NCI-H1092 (cell line): ENCODE measurements at places on chromosomes 7 and 10.

- peak; percentile 63 for DNase-seq
These were observed 62.3 kb upstream of the LBX1 start for GRCh38 chr10:101291331-101292193.

GRCh38 chr10:112938808-112939482, 11.1 kb upstream of the TCF7L2 start:
- DNase-seq, result no peak

DNA sequence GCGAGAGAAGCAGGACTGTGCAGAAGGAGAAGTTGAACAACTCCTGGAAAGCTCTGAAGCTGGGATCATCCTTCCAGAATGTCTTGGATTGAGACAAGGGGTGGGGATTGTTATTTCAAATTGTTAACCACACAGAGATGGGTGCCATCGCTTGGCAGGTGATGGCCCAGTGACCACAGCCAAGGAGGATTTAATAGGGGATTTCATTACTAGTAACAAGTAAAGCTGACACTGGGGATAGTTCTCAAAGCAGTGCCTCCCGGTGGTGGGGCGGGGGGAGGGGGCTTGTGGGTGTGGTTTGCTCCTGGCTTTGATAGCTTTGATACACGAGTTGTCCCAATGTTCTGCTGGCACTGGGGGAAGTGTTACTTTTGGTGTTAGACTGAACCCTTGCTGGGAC, 59.2 kb downstream of the ZNF503 start:
- DNase-seq, result no peak

DNA sequence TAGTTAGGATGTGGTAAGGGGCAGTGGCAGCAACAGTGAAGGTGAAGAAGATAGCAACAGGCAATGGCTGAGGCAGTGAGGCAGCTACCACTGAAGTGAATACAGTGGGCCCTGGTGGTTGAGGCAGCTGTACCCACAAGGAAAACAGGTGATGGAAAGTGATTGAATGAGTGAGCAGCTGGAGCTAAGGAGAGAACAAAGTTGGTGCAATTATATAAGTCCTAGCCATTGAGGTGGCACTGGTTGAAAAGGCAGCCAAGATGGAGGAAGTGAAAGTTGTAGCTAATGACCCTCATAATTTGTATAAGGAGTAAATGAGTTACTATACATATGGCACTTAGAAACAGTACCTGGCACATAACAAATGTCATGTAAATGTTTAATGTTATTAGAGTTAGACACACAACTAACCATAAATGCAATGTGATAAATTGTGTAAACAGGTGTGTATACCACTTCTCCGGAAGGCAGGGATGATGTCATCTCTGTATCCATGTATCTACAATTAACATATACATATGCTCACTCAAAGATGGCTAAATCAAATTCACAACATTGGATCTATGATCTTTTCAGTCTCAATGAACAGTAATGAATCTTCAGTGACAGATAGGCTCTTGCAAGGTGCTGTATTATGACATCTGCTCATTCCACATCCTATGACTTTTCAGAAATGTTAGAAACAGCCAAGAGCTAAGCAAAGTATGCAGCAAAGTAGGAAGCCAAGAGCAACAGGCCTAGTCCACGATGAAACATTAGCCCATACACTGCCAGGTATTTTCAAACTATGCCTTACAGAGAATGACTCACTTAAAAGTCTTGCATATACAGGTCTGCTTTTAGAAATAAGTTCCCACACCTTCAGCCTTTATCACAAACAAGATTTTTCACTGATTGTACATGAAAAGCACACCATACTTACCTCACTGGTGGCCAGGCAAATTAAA, 10.7 kb downstream of the XPNPEP1 start:
- DNase-seq, result no peak

- no peak for DNase-seq
These were observed 608.5 kb upstream of the GALNT17 start for GRCh38 chr7:70523249-70523988.

DNA sequence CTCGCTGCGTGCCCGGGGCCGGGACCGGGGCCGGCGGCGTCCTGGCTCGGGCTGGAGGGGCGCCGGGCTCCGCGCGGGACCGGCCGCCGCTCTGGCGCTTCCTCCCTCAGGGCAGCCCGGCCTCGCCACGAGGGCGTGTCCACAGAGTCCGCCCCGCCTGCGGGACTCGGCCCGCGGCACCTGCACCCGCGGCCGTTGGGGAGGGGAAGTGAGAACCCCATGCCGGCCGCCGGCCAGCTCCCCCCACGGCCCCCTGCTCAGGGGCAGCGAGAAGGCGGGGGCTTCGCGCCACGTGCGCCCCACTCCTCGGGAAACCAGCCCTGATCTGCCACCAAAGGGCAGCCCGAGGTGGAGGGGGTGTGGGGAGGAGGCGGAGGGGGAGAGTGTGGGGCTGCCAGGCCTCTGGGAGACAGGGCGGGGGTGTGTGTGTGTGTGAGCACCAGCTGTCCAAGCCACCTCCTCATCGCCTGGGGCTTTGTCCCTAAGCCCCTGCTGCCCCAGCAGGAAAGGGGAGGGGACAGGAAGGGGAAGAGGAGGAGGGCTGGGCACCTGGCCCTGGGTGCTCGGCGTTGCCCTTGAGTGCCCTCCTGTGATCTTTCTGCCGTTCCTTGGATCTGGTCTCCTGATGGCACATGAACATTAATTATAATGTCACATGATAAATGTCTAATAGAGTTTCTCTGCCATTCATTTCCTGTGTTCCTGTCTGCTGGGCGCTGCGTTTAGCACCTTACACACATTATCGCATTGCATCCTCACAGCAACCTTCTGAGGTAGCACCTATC, at the start of gene PIK3AP1:
Gene PIK3AP1 (minus strand): TSS at position 93 of the 785 bp plus-strand sequence. CDS start 120 bp downstream, outside the sequence.
- peak; percentile 35 for DNase-seq

- DNase-seq, result no peak
These were observed 25.2 kb downstream of the LIPK start for GRCh38 chr10:88731296-88731695.

GRCh38 chr10:71694567-71694968, 25.0 kb downstream of the C10orf105 start:
- no peak for DNase-seq

- DNase-seq, result no peak
These were observed 710.6 kb upstream of the CELF2 start for GRCh38 chr10:10307036-10307435.

GRCh38 chr10:77603534-77603927, 34.1 kb downstream of the KCNMA1 start:
- no peak for DNase-seq

GRCh38 chr10:71391701-71392100, 5.0 kb upstream of the CDH23 start:
- no peak for DNase-seq
